Thymus (tissue), 14 donors: ENCODE measurements at places on chromosomes 12 and 14. TPM values are rescaled to one million over a fixed set of nuclear protein-coding genes. Genes with fewer than 3 reads are reported as not detected.

TMEM132C gene
- polyA plus RNA-seq = 0.34 TPM

ST8SIA1 gene
- 2.3 TPM for polyA plus RNA-seq

SRP54 gene
- polyA plus RNA-seq = 33.7 TPM

DNA sequence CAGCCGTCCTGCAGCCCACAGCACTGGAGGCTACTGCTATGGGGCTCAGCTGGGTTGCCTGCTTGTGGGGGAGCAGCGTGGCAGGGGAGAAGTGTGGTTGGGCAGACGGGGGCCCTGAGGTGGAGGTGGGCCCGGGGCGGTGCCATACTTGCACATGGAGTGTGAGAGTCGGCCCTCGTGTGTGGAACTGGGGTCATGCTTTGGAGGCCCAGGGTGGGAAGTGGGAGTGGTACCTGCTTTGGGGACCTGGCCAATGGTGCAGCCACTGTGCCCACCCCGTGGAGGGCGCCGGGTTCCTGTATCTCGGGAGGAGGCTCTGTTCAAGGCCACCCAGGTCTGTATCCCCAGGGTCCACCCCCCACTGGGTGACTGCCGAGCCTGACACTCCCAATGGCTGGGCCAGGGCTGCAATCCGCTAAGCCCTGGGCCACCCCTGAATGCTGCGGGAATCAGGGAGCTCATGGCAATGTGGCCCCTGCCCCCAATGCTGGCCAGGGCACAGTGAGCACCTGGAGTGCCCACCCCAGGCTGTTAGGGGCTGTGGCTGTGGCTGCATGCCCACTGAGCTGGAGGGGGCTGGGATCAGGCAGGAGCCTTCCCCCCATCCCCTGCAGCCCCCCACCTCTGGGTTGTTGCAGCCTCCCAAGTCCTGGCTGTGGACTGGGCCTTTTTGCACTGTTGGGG is 157.9 kb upstream of the SLC38A2 start:
- H3K4me1 ChIP-seq = no peaks in the 10 kb centered on the region
- H3K36me3 ChIP-seq = no peaks in the 10 kb centered on the region
- no peak overlapping the region for H3K27ac ChIP-seq
- no peaks in the 10 kb centered on the region for H3K27me3 ChIP-seq
- no peak for DNase-seq

DNA sequence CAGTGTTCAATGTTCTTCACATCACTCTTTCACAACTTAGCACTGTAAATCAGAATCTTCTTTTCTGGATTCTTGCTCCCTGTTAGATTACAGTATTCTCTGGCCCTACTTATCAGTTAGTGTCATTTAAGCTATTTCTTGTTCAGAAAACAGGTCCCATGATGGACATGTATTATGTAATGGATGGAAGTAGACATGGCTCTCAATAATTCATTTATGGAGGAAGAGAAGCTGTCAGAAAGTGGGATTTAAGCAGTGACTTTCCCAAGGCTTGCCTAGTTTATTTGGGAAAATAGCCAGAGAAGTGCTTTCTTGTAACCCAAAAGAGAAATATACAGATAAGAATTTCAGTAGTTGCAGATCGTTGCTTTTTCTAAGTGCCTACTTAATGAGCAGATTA is 1.6 kb downstream of the ERC1 start:
- H3K36me3 ChIP-seq = no peaks in the 10 kb centered on the region
- no peak overlapping the region for H3K4me3 ChIP-seq
- no peaks in the 10 kb centered on the region for H3K27me3 ChIP-seq
- H3K4me1 ChIP-seq = peaks cover 8% of the 10 kb centered on the region
- no peak for DNase-seq

CCDC177 gene
- 0.02 TPM for polyA plus RNA-seq

- H3K4me3 ChIP-seq = no peak overlapping the region
- H3K36me3 ChIP-seq = no peaks in the 10 kb centered on the region
- DNase-seq = no peak
- no peaks in the 10 kb centered on the region for H3K4me1 ChIP-seq
- no peak overlapping the region for H3K27ac ChIP-seq
- peaks cover 3% of the 10 kb centered on the region for H3K27me3 ChIP-seq
Measured at GRCh38 chr14:59895721-59896120, 24.2 kb upstream of the LRRC9 start.

GRCh38 chr12:28578833-28579252 is 388.6 kb downstream of the CCDC91 start:
- DNase-seq = no peak
- no peaks in the 10 kb centered on the region for H3K27me3 ChIP-seq
- no peak overlapping the region for H3K27ac ChIP-seq

DNA sequence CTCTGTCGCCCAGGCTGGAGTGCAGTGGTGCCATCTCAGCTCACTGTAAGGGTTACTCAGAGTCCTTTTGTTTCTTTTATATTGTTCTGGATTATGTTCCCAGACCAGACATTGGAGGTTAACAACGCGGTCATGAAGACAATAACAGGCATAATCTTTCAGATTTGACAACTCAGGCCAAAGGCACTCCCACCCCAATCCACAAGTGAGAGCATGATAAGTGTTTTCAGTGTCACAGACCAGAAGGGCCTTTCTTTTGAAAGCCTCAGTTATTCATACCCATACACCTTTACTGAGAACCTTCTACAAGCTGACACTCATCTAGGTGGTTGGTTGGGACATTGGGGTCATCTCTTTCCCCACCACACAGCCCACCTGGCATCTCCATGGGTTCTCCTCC is 2.9 kb upstream of the TMEM63C start:
- no peak overlapping the region for H3K4me3 ChIP-seq
- no peak overlapping the region for H3K27ac ChIP-seq
- H3K4me1 ChIP-seq = peaks cover 5% of the 10 kb centered on the region
- no peaks in the 10 kb centered on the region for H3K36me3 ChIP-seq

VWF gene
- 33.8 TPM for polyA plus RNA-seq

TESPA1 gene
- 24.0 TPM for polyA plus RNA-seq

- no peak for DNase-seq
- H3K27me3 ChIP-seq = no peaks in the 10 kb centered on the region
- H3K4me1 ChIP-seq = no peaks in the 10 kb centered on the region
- no peaks in the 10 kb centered on the region for H3K36me3 ChIP-seq
Measured at GRCh38 chr14:90717916-90718315, 98.3 kb downstream of the TTC7B start.

OLR1 gene
- 1.1 TPM for polyA plus RNA-seq

DNA sequence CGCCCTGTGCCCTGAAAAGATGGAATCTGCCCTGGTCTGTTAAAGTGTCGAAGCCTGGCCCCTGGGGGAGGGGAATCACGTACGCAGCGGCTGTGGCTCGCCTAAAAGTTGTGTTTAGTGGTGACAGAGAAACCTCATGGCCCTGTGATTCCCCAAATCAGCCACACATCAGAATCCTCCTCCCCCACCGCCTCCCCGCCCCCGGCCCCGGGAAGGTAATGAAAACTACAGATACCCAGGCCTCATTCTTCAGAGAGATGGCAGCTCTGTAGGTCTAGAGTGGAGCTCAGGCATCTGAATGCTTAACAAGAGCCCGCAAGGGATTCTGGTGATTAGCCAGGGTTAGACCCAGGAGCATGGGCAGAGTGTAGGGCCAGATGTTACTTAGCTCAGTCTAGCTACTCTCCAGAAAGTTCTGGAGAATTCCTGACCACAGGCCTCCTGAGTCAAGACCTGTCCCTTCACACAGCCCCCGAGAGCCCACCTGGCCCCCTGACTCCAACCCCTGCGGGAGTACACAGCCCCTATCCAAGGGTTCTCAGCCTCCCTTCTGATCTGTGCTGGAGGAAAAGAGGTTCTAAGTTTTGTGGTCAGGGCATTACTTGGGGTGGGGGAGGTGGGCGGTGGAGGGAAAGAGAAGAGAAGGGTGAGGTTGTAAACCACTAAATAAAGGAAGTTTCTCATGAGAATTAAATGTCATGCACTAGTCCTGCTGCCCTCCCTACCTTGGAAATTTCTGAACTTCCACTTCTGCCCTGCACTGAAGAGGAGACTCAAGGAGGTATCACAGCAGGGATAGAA is 114.8 kb downstream of the PLXNC1 start:
- H3K4me1 ChIP-seq = peaks cover 15% of the 10 kb centered on the region
- peaks cover 5% of the 10 kb centered on the region for H3K36me3 ChIP-seq
- H3K4me3 ChIP-seq = peak overlapping the region; percentile 56
- peak overlapping the region; percentile 75 for H3K27ac ChIP-seq
- DNase-seq = no peak
- no peaks in the 10 kb centered on the region for H3K27me3 ChIP-seq

DNA sequence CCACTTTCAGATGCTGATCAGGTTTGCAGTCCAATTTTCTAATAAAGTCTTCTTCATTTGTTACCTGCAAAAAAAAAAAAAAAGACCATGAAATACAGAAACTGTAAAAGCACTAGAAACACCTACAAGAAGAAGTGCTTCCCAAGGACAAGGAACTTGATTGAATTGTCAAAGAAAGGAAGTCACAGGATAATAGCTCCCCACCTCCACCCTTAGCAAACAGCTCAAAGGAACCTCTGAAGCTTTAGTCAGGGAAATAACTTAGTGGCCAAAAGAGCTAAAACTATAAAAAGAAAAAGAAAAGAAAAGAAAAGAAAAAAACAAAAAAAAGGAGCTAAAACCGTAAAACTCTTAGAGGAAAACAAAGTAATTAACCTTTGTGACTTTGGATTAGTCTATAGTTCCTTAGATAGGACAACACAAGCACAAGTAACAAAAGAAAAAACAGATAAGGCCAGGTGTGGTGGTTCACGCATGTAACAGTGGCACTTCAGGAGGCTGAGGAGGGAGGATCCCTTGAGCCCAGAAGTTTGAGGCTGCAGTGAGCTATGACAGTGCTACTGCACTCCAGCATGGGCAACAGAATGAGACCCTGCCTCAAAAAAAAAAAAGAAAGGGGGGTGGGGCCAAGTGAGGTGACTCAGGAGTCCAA is 28.5 kb downstream of the ZFYVE1 start:
- peaks cover 34% of the 10 kb centered on the region for H3K36me3 ChIP-seq
- H3K27ac ChIP-seq = no peak overlapping the region
- H3K27me3 ChIP-seq = no peaks in the 10 kb centered on the region
- no peak for DNase-seq
- no peaks in the 10 kb centered on the region for H3K4me1 ChIP-seq
